Hepatocyte (in vitro differentiated cells): ENCODE measurements at places on chromosomes 7 and 10.

DNA sequence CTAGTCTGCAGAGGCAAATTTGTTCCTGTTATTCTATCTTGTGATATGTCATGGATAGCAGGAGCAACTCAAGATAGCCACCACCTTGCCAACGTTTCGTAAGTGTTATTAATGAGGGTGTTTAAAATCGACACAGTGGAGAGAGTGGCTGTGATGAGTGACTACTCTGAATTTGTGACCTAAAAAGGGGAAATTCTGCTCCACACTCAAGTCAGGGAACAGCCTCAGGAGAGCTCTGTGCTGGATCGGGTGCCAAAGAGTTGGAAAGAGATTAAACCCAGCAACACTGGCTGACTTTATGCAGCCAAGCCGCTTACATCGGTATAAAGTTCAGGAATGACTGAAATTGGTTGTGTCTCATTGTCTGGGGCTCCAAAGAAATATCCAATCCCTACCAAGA is 9.5 kb downstream of the TACC2 start:
- DNase-seq = no peak

- no peak for DNase-seq
Observed at GRCh38 chr10:31004611-31005193, 27.0 kb downstream of the ZNF438 start.

- no peak for DNase-seq
Observed at GRCh38 chr7:87645446-87645845, 17.2 kb downstream of the RUNDC3B start.

GRCh38 chr7:4805110-4805983 is 29.9 kb downstream of the AP5Z1 start:
- DNase-seq = no peak

DNA sequence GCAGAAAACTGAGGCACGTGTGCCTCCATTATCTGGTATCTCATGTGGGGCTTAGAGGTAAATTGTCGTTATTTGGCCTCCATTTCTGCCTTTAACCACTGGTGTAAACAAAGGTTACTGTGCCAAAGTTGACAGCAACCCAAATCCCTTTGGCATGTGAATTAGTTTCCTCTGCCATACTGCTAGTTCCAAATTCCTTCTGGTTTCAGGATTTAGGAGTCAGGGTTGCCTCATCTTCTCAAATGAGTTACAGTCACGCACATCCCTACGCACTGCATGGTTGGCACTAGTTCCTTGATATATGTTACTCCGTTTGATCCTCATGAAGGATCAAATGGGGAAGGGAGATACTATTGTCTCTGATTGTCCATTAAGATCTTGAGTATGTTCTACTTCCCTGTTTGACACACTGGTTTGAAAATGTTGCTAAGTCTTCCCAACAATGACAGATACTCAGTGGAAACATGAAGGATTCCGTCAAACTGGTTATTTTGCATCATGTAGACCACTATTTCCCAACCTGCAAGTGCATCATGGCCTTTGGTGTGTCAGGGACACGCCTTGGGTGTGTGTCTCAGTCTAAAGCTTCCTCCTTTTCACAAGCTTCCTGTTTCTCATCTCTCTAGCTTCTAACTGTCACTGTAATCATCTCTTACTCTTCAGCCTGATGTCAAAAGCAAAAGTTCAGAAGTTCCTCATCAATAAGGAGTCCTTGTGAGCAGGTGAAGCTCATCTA is at the start of gene LIPN:
LIPN (plus strand) TSS at position 655 of the 736 bp plus-strand sequence. CDS start 1,386 bp downstream, outside the sequence.
- no peak for DNase-seq

DNA sequence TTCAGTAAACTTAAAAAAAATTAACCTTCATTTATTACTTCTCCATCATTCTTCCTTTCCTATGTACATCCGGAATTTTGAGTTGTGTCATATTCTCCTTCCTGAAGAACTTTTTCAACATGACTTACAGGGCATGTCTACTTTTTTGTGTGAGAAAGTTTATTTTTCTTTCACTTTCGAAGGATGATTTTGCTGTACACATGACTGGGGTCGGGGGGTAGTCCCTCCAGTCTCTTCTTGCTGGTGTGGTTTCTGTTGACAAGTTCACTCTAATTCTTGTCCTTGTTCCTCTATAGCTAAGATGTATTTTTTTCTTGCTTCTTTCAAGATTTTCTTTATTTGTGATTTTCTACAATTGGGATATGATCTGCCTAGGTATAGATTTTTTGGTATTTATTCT is 55.8 kb downstream of the INPP5A start:
- no peak for DNase-seq

DNA sequence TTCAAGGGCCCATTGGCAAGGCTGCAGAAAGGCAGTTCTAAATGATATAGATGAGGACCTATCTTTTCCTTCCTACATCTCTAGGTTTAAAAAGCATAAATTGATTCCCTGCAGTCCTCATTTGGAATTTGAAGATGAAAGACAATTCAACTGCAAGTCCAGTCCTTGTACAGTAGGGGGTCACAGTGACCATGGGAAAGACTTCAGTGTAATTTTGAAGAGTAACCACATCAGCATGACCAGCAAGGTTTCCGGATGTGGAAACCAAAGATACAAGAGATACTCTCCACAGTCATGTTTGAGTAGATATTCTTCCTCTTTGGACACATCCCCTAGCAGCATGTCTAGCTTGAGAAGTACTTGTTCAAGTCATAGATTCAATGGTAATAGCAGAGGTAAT is 539.3 kb upstream of the TEX47 start:
- DNase-seq = no peak

GRCh38 chr7:124843336-124843735 is 77.7 kb upstream of the GPR37 start:
- no peak for DNase-seq

DNA sequence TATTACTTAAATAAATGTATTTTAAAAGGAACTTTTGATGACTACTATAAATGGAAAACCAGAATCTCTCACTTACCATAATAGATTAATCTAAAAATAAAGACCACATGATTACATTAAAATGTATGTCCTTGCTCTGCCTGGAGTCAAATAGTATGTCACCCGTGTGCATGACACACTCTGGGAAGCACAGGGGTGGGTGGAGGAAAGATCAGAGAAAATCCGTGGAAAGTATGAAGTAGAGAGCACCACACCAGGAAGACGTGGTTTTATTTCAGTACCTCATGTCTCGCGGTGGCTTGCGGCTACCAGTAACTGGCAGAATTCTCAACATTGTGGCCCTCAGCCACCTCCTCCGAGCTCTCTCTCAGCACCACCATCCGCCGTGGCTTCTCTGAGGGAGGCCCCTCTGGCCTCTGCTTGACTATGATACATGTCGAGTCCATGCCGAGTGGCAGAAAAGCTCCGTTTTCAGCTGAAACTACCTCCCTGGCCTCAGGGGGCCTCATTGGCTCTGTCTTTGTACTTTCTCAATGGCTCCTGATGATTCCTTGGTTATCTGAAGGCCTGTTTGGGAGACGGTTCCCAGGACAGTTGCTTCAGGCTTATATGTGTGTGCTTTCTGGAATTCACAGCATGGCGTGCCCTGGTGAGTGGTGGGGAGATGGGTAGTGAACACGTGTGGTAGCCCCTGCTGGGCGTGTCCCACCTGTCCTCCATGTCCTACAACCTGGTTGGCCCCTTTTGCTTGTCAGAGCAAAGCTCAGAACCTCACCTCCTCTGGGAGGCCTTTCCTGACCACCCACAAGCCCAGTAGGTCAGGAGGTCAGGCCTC is 49.8 kb downstream of the LHPP start:
- DNase-seq = no peak

DNA sequence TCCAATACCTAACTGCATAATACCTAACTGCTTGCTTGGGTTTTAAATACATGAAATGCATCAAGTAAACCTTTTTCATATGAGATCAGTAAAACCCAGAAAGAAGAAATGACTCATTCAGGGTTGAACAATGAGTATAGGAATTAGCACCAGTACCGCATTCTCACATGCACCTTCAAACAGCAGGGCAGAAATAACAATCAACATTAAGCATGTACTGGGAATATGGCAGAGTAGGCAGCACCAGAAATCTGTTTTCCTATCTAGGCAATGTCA is 850.3 kb upstream of the SORCS1 start:
- no peak for DNase-seq

GRCh38 chr10:53839440-53840039 is 961.5 kb downstream of the PCDH15 start:
- peak; percentile 59 for DNase-seq

- DNase-seq = no peak
Observed at GRCh38 chr10:118340486-118340885, 1.6 kb downstream of the FAM204A start.

- peak; percentile 84 for DNase-seq
Observed at GRCh38 chr10:101214446-101215396, 14.5 kb downstream of the LBX1 start.

- DNase-seq = no peak
Observed at GRCh38 chr10:27692663-27693062, 53.0 kb downstream of the MKX start.

DNA sequence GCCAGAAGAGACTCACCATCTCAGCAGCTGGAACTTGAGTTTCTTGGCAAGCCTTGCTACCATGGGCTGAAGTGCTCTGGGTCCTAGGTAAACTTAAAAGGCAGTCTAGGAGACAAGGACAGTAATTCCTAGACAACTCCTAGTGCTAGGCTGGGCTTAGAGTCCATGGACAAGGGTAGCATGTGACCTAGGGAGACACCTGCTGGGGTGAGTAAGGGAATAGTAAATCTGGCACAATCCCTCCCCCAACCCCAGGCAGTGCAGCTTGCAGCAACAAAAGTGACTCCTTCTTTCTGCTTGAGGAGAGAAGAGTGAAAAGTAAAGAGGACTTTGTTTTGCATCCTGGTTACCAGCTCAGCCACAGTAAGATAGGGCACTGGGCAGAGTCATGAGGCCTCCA is 316.5 kb upstream of the IMMP2L start:
- DNase-seq = no peak

DNA sequence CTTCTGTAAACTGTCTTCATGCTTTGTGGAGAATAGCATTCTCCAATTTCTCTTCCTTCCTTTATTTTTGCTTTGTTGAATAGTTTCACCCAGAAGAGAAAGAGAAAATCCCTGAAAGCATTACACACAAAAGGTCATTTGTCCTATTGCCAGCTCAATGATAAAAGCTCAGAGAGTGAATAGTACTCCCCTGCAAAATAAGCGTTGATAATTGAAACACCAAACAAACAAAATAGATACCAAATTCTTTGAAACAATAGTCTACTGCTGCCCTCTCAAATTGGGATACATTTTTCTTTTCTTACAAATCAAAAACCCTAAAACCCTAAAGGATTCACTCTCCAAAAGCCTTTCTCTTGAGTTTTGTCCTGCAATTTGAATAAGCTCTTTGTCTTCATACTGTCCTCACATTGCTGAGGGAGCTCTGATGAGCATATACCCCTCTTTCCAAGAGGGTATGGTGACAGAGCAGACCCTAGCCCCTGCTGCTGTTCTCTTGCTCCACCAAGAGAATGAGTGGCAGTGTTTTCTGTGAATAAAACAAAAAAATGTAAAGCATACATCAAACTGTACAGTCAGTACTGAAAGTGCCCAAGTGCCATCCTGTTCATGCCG is 134.4 kb downstream of the CSTF2T start:
- no peak for DNase-seq

DNA sequence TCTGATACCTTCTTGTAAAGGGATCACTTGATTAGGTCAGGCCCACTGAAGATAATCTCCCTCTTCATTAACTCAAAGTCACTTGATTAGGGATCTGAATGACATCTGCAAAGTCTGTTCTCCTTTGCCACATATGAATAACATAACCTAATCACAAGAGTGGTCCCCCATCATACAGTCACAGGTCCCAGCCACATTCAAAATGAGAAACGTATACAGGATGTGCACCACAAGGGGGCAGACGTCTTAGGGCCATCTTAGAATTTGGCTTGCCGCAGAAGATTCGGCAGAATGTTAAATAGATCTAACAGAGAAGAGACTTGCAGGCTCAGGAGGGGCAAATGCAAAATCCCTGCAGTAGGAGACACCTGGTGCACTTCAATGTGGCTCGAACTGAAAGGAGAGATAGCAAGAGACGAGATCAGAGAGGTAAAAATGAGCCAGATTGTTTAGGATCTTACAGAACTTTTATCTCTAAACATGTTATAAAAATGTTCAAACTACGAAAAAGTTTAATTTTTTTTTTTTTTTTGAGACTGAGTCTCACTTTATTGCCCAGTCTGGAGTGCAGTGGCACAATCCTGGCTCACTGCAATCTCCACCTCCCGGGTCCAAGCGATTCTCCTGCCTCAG is 10.4 kb upstream of the SMC3 start:
- DNase-seq = peak; percentile 44

GRCh38 chr7:120053390-120053961 is 219.5 kb upstream of the KCND2 start:
- DNase-seq = no peak

DNA sequence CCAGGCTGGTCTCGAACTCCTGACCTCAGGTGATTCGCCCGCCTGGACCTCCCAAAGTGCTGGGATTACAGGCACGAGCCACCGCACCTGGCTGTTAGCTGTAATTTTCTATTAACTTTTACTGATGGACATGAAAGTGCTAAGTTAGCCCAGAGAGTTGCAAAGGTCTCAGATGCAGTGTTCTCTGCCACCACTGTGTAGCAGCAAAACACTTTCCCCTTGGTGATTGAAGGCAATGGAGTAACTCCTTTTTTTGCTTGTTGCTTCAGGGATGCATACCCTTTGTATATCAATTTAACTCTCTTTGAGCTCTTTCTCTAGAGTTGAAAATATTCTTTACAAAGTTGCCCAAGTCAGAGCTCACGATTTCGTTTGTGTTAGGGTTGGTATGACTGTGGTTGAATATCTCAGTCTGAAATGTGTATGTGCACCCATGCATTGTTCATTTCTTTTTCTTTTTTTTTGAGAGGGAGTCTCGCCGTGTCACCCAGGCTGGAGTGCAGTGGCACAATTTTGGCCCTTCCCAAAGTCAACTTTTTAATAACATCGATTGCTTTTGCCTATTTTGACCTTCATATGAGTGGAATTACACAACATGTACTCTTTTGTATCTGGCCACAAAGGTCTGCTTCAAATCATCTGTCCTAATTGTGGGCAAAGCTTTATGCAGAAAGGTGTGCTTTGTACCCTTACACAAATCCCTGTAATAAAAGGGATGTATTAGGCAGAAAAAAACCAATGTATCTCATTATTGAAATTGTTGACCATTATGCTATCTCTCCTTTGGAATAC is 52.6 kb downstream of the GTF2I start:
- DNase-seq = peak; percentile 7

DNA sequence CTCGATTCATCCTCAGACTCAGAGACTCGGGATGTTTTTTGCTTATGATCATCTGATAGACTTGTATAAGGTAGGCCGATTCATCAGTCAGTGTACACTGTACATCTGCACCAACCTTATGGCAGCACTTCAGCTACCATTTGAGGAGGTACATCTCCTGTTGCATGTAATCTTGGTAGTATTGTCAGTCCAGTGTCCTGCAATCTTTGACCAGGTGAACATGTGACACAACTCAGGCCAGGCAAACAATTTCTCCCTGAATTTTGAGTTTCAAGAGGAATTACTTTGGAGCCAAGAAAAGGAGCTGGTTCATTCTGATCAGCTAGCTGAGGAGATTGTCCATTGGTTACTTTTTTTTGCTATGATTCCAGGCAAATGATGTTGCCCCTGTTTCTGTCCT is 19.7 kb upstream of the WASL start:
- DNase-seq = no peak
